ENCODE measurements at places on chromosomes 5 and 9. TPM values are rescaled to one million over a fixed set of nuclear protein-coding genes. Genes with fewer than 3 reads are reported as not detected.
A peak's percentile ranks its signal among the peaks of the same experiment; 100 is the strongest.

DNA sequence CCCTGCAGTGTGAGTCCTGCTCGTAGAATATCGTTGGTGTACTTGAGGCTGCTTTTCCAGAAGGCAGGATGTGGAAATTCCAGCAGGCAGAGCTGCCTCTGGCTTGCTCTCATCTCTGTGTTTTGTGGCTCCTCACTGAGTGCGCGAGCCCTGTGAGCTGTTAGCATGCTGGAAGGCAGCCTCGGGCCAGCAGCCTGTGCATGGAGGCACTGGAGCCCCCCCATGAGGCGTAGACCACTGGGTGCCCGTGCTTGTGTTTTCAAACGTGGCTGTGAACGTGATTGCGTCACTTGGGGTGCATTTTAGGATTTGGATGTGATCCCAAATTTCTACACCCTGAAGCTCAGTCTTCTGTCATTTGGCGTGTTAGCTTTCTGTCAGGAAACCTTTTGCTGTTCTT lies 3.2 kb downstream of the WDR5 start:
- DNase-seq, result no peak

- DNase-seq, result peak; percentile 71
Observed at GRCh38 chr9:35675732-35676392, 2.1 kb downstream of the CA9 start.

Gene ZBTB43
- total RNA-seq, result 36.6 TPM

GRCh38 chr9:99103901-99104458 lies 933 bp upstream of the TGFBR1 start:
- peak; percentile 39 for DNase-seq

DNA sequence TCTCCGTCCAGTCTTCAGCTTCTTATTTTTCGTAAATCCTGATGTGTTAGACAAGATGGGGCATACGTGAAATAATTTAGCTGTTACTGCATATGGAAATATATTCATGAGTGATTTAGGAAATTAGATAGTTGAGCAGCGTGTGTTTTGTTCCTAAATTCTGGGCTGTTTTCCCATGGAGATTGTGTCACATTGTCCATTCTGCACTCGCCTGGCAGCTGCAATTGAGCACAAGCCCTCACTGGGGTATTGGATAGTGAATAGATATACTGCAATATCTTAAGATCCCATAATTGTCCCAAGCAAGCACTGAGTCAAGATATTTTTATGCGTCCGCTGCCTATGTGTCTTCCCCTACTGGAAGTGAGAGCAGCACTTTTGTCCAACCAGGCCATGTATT lies 1027.1 kb upstream of the WWC1 start:
- DNase-seq, result no peak

Gene FAM221B
- not detected for total RNA-seq

GRCh38 chr5:20649966-20650365 lies 662.0 kb upstream of the CDH18 start:
- no peak for DNase-seq
